ENCODE measurements at places on chromosomes 7 and 10.

- no peak for DNase-seq
Measured at GRCh38 chr7:106779877-106780276, 85.2 kb upstream of the PIK3CG start.

DNA sequence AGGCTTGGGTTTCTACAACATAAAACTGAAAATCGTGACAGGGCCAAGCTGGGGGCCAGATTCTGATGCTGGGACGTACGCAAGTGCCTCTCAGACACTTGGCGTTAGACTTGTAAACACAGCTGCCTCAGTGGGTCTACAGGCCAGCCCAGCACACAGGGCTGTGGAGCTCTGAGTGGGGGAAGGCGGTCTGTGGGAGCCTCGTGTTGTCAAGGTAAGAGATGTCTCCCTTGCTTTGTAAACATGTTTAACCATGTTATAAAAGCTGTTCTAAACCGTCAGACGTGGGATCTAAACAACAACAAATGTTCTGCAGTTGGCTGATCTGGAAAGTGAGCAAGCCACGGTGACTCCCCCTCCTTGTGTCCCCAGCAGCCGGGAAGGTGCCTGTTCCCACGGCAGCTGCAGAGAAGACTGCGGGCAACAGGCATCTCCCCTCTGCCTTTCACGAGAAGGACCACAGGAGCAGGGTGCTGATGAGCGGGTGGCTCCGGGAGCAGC is 67.8 kb downstream of the ZRANB1 start:
- DNase-seq = no peak

DNA sequence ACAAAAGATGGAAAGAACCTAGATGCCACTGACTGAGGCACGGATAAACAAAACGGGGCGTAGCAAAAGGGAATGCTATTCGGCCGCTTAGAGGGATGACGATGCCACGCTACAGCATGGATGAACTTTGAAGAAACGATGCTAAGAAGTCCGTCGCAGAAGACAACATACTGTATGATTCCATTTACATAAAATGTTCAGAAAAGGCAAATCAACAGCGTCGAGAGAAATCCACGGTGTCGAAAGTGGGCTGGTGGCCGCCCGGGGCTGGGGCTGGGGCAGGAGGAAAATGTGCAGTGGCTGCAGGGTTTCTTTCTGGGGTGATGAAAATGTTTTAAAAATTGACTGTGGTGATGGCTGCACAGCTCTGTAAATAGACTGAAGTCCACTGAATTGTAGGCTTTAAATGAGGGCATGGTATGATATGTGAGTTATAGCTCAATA is 24.1 kb downstream of the GNA12 start:
- no peak for DNase-seq

DNA sequence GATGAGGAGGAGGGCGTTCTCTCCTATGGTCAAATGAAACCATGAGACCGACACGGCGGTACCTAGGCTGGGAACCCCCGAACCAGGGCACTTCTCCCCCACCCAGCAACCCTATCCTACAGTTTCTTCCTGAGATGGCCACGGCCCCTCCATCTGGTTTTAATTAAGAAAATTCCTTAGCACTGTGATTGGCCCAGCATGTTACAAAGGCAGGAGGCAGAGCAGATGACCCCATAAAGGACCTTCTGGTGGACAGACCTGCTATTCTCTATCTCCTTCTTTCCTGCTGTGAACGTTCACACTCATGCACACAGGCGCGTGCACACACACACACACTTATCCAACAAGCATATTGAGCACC is 129.4 kb downstream of the RGS10 start:
- DNase-seq = no peak

GRCh38 chr7:156610601-156611000 is 30.0 kb upstream of the RNF32 start:
- no peak for DNase-seq

DNA sequence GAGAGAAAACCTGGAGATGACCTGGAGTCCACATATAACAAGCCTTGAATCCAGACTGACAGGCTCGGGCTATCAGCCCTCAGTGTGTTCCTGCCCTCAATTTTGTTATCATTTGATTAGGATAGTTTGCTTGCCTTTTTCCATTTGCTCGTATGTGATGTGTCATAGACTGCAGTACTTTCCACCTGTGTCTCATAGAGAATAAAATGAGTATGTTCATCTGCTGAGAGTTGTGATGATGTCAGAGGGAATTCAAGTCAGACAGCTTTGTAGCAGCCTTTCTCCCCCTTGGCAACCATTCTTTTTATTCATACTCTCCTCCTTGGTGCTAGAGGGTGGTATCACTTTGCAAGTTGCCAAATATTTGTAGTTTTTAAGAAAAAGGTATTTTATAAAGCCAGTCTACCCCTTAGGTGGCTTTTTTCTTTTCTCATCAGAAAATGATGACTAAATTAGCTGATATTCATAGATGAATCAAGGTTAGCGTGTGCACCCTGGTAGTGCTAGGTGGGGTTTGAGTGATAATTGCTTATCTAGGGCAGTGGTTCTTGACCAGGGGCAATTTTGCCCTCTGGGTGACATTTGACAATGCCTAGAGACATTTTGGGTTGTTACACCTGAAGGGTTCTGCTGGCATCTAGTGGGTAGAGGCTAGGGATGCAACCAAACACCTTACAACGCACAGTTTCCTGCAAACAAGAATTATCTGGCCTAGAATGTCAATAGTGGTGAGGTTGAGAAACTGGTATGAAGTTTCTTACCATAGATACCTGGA is 5.4 kb downstream of the SGPL1 start:
- DNase-seq = no peak

DNA sequence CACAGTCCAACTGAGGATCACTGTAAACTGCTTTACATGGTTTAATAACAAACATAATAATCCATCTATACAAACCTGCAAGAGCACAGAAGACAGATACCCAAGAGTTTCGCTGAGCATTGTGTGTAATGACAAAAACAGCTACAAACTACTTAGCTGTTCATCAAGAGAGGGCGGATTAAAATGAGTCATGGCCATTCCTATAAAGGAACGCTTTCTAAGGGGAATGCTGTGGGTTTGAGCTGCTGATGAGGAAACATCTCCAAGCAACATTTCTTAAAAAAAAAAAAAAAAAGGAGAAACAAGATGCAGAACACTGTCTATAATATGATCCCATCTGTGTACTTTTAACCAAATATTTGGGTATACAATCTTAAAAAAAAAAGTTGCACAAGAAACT is 33.8 kb downstream of the VOPP1 start:
- no peak for DNase-seq

- no peak for DNase-seq
Measured at GRCh38 chr10:100382553-100382952, 35.5 kb downstream of the SCD start.

DNA sequence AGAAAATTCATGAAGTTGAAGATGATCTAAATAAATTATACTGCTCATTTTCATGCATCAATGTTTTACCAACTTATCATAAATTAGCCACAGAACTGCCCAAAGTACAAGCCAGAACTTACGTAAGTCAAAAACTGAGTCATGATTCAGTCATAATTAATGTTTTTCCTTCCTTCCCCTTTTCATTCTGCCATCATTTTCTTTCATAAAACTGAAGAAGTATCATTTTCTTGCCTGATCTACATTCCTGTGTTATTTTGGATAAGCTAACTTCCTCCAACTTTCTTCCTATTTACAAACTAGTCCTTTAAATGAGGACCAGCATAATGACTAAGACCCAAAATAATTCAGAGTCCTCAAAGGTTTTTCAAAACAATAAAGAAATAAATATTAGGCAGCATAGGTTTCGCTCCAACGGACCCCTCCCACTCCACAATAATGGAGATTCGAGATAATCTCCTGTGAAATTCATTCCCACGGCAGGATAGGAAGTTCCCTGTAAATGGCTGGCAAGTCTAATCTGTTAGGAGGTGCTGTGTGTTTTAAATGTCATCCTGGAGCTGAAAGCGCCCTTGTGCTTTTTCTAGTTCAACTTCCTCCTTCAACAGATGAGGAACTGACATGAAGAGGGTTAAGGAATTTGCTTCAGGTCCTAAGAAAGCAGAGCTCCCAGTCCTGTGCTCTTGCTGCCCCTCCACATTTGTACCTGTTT is 218.9 kb downstream of the DOCK4 start:
- DNase-seq = no peak

DNA sequence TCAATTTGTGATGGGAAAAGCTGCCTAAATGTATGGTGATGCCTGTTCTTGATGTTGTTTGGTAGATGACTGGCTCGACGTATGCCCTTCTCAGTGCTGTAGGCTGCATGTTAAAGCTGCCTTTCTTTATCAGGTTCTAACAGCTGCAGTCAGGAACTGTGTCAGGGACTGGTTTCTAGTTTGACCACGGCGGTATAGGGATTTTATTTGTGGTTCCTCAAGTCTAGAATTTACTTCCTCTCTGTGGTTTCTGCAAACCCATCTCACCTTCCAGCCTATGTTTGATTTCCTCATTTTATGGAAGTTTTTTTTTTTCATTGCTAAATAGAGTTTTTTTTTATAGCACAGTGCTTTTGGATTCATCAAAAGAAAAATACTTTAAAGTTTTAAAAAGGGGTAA is 26.5 kb downstream of the LMTK2 start:
- no peak for DNase-seq

DNA sequence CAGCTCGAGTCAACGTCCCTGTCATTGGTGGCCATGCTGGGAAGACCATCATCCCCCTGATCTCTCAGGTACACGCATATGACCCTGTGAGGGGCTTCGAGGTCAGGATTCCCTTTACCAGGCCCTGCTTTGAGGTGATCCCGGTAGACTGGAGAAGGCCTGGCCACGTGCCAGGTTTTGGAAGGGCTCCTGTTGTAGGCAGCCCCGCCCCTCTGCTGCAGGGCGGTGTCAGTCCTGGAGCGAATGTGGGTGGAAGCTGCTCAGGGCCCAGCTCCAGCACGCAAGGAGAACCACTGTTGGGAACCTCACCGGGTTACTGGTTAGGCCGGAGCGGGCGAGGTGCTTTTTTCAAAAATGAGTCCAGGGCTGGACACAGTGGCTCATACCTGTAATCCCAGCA is 15.6 kb downstream of the MDH2 start:
- peak; percentile 49 for DNase-seq

DNA sequence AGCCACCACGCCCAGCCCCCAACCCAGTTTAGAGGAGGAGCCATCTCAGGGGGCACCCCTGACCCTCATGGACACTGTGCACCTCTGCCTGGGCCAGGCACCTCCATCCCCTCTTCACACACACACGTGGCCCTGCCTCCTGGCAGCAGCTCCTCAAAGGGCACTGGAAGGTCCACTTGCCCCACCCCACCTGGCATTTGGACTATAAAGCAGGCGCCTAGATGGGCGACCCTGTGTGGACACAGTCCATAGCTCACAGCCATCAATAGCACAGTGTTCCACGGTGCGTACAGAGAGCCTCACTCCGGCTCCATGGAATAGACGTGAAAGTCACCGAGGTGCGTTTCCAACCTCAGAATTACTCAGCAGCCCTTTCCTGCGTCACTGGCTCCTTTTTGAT is 41.0 kb downstream of the FKBP6 start:
- no peak for DNase-seq

GRCh38 chr7:7761974-7762779 is 43.8 kb upstream of the RPA3 start:
- no peak for DNase-seq

GRCh38 chr7:11474902-11475585 is 357.0 kb downstream of the THSD7A start:
- no peak for DNase-seq

GRCh38 chr7:43764039-43764761 is 5.7 kb downstream of the BLVRA start:
- no peak for DNase-seq

DNA sequence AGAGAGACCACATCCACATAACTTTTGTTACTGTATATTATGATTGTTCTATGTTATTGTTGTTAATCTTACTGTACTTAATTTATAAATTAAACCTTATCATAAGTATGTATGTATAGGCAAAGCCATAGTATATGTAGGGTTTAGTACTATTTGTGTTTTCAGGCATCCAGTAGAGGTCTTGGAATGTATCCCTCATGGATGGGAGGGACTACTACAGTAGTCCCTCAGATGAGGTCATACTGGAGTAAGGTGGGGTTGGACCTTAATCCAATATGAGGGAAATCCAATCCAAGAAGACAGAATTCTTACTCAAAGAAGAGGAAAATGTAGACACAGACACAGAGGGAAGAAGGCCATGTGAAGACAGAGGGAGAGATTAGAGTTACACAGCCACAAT is 34.1 kb upstream of the MALRD1 start:
- no peak for DNase-seq

DNA sequence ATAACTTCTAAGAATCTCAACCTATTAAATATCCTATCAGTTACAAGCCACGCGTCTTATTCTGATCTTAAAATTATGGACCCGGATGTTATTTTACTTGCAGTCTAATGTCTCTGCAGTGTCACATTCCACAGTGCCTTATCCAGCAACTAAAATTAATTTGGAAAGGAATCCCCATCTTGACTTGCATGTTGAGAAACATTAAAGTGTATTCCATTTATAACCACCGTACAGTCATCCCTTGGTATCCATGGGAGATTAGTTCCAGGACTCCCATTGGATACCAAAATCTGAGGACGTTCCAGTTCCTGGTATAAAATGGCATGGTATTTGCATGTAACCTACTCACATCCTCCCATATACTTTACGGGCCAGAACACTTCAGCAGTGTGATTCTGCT is 194.7 kb downstream of the ARHGAP21 start:
- DNase-seq = no peak

- DNase-seq = no peak
Measured at GRCh38 chr10:44520651-44521050, 135.8 kb upstream of the CXCL12 start.

GRCh38 chr10:17237915-17238444 is 9.9 kb downstream of the VIM start:
- no peak for DNase-seq

GRCh38 chr10:3527869-3528268 is 257.1 kb downstream of the KLF6 start:
- no peak for DNase-seq

DNA sequence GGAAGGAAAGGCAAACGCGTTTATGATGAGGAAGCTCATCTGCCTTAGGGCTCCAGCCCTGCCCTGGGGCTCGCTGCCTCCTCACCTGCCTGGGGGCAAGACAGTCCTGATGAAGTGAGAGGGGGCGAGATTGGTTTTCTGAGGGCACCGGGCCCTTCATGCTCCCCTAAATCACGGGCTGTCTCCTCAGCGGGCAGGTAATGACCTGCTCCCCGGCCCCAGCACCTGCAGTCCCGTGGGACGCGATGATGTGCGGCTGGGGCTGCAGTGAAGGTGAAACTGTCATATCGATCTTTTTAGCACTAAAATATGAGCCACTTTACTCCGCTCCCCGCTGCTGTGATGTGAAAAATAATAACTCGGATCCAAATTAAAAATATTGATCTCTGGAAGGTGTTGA is 120.2 kb downstream of the INPP5A start:
- no peak for DNase-seq

All from D341Med (cell line).